ENCODE measurements at places on chromosomes 3 and 15.

- no peak for DNase-seq
These were observed 290.2 kb upstream of the KCNMB2 start for GRCh38 chr3:178246004-178246403.

DNA sequence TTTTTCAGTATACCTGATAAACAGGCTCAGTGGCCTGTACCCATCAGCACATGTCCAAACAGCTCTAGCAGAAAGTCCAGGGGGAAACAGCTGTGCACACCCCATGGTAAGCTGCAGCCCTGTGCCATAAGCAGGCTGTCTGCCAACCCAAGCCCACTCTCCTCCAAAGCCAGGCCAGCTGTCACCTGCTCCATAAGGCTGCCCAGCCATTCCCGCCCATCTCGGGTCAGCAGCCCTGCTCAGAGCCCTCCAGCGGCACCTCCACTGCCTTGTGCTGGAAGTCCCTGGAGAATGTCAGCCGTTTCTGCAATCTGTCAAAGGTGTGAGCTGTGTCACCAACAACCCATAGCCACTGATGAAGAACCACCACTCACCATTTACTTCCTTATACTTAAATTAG is 82.0 kb downstream of the NTRK3 start:
- DNase-seq: peak; percentile 80

DNA sequence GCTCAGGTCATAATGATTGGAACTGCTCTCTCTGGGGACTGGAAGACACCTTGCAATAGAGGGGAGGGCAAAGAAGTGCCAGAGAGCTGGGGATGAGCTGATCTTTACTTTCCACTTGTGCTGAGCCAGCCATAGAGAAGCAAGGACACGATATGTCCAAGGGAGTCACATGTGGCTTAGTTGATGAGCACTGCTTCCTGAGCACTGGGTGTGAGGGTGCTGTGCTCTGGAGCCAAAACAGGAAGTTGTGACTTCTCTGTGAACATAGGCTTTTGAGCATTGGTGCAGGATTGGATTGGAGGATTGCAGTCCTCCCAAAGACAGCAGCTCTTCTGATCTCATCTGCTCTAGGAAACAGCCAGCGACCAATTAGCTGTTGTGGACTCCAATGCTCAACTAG is 6.7 kb downstream of the PARP14 start:
- no peak for DNase-seq

DNA sequence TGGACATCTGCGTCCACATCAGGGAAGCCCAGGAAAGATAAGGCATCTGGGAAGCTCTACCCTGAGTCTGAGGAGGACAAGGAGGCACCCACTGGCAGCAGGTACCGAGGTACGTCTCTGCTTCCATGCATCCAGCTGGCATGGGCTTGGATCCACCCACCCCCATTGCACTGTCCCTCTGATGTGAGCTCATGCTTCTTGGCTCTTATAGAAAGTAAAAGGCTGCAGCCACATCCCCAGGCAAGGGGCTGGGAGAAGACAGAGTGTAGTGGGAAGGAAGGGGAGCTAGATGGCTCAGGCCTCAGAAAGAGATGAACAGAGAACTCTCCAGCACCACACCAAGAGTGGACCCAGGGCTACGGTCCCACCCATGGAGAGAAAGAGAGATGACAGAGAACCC is 18.2 kb downstream of the PTH1R start:
- DNase-seq: no peak

GRCh38 chr3:62999158-62999557 is 123.9 kb upstream of the CADPS start:
- no peak for DNase-seq

- DNase-seq: no peak
These were observed 15.7 kb downstream of the C3orf33 start for GRCh38 chr3:155790272-155790925.

- DNase-seq: peak; percentile 89
These were observed at the start of gene PEX5L for GRCh38 chr3:180036671-180037455. Gene PEX5L, minus strand, starts transcription at chr3:180036937. Its CDS starts 338 bp downstream, at chr3:180036599.

DNA sequence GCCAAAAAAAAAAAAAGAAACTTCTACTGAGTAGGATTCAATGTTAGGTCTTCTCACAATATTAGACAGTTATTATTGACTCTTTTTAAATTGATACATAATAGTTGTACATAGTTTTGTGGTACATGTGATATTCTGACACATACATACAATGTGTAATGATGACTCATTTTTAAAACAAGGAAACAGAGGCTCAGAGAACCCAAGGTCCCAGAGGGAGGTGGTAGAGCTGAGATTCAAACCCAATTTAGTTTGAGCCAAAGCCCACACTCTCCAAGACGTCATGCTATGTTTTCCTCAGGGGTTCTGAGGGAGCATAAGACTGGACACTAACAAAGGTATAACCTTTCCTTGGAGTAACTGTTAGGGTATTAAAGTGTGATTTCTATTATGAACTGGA is 40.6 kb downstream of the MYO5C start:
- DNase-seq: no peak

- no peak for DNase-seq
These were observed 328.3 kb downstream of the MFSD1 start for GRCh38 chr3:159130108-159130507.

GRCh38 chr3:30518181-30518864 is 88.1 kb upstream of the TGFBR2 start:
- DNase-seq: no peak

DNA sequence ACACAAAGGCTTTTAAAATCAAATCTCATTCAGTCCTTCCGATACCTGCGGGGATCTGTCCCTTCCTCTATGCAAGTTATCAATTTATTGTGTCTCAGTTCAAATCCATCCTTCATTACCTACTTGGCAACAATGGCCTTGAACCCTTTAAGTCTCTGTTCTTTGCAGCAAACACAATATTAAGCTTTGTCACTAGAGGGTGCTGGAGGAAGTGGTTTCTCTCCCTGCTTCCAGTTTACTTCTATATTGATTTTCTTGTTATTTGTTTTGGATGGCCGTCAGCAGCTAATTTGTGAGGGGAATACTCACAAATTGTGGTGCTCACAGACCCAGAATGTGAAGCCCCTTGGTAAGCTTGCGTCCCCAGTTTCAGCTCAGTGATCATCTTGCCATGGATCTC is 278.3 kb downstream of the FGF12 start:
- no peak for DNase-seq

- no peak for DNase-seq
These were observed 209.9 kb upstream of the CNTN3 start for GRCh38 chr3:74824366-74824765.

DNA sequence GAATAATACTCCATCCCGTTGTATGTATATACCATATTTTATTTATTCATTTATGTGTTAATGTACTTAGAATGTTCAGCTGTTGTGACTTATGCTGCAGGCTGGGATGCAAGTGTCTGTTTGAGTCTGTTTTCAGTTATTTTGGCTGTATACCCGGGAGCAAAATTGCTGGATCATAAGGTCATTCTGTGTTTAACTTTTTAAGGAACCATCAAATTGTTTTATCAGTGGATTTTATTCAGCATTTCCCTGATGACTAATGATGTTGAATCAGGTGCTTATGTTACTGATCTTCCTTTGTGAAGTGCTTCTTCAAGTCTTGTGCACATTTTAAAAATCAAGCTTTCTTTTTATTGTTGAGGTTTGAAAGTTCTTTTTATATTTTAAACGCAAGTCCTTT is 118.1 kb downstream of the SLC25A26 start:
- no peak for DNase-seq

GRCh38 chr15:42203891-42204290 is 4.2 kb downstream of the VPS39 start:
- DNase-seq: no peak

DNA sequence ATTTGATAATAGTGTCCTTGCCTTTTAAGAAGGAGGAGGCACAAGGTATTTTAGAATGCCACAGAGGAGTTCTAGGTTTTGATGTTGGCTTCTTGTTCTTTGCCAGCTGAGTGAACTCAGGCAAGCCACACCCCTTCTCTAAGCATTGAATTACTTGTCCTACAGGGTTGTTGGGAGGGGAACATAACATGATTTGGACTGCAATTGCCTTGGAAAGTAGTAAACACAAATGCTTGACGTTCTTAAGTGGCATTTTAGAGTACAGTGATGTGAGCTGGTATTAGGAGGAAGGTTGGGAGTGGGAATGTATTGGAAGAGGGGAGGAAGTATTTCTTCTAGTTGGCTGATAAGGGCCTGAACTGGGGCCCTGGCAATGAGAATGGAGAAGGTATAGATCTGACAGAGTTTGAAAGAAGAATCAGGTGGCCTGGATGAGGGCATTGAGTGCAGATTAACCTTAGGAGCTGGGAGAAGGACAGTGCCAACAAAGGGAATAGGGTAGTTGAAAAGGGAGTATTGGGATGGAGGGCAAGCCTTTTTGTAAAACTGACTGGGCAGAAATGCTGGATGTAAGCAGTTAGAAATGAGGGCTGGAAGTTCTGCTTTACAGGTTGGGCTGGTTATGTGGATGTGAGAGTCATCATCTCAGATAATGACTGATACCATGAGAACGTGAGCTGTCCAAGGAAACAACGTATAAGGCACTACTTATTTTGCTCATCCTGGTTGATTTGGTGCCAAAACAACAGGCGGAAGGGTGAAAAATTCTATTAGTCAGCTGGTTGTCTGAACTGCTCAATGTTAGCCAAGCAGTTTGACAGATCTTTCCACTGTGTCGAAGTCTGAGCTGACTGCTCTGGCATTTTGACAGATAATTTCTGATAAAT is 16.7 kb downstream of the KAT2B start:
- no peak for DNase-seq

- no peak for DNase-seq
These were observed 335.2 kb upstream of the MCTP2 start for GRCh38 chr15:93895976-93896770.

- no peak for DNase-seq
These were observed 38.7 kb downstream of the WNT7A start for GRCh38 chr3:13841141-13841540.

- no peak for DNase-seq
These were observed 64.7 kb downstream of the ATP1B3 start for GRCh38 chr3:141941093-141941492.

GRCh38 chr15:39885099-39885777 is 34.8 kb downstream of the GPR176 start:
- DNase-seq: no peak

GRCh38 chr3:11583638-11584046 is 60.1 kb downstream of the VGLL4 start:
- no peak for DNase-seq

- no peak for DNase-seq
These were observed 10.2 kb upstream of the LINGO1 start for GRCh38 chr15:77642793-77643430.

DNA sequence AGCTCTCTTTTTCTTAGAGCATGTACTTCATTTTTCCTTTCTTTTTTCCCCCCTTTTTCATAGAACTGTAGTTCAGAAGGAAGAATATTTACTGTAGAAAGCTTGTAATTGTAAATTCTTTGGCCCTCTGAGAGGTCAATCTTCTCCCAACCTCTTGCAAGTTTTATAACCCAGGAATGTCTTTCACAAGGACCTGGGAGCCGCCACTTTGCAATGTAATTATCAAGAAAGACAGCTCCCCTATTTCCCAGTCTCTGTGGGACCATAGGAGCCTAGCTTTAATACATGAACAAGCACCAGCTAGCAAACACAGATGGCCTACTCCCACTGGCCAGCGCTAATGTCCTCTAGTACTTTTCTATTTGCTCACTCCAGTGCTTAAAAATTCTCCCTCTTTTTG is 51.4 kb downstream of the NFKBIZ start:
- DNase-seq: no peak

DNA sequence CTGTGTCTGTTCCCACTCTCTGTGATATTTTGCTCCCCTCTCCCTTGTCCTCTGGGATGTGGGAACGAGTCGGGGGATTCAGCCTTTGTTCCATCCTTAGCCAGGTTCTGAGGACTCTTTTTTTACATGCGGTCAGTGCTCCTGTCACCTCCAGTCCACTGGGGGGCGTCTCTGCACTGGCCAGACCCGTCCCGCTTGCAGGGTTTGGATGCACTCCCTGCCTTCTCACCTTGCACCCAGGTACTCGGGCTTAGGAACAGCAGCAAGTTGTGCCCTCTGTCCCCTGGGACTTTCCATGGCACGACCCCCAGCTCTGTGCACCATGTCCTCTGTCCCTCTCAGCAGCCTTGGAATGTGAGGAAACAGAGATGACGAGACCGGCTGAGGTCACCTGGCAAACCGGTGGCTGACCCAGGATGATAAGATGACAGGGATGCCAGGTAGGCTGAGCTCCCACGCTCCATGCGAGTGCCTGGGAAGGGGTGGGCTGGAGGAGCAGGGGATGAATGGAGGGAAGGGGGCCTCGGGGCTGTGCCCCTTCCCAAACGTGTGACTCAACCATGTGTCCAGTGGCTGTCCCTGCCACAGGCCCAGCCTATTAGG is 27.3 kb upstream of the FGD5 start:
- peak; percentile 63 for DNase-seq

- no peak for DNase-seq
These were observed 18.2 kb downstream of the CRTAP start for GRCh38 chr3:33132019-33132360.

- DNase-seq: no peak
These were observed 43.2 kb downstream of the RARB start for GRCh38 chr3:25471081-25471768.

DNA sequence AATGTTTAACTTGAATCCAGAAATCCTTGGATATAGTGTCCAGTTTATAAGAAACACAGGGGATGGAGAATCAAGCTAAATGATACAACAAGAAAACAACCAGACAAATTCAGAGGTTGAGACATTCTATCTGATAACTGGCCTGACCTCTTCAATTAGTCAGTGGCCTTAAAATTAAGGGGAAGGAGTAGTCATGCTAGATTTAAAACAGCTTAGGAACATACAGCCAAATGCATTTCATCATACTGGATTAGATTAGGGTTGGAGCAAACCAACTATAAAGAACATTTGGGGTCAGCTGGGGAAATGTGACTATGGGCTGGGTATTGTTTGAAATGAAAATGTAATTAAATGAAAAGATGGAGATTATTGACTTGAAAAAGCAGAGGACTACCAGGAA is 53.3 kb downstream of the PPARG start:
- DNase-seq: peak; percentile 90

GRCh38 chr15:40414816-40415215 is 9.2 kb downstream of the IVD start:
- DNase-seq: no peak

DNA sequence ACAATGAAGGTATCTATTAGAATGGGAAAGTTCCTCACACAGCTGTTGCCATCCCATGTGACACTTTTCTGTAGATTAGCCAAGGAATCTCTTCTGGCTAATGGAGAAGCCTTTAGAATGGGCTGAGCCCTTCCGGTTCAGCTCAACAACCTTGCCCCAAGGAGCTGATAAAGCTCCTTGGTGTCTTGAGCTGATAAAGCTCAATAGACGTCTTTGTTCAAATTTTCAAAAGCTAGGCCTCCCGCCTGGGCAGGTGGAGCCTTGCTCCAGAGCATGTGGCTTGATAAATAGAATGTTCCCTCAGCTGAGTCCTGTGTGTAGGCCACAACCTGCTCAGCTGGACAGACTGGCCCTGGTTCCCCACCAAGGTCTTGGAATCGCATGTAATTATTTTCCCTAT is 7.2 kb upstream of the BNIP2 start:
- DNase-seq: no peak

GRCh38 chr3:169390271-169390670 is 273.2 kb downstream of the MECOM start:
- DNase-seq: no peak

Measured in SK-N-DZ (cell line).